ENCODE measurements at places on chromosomes 11 and 22.

DNA sequence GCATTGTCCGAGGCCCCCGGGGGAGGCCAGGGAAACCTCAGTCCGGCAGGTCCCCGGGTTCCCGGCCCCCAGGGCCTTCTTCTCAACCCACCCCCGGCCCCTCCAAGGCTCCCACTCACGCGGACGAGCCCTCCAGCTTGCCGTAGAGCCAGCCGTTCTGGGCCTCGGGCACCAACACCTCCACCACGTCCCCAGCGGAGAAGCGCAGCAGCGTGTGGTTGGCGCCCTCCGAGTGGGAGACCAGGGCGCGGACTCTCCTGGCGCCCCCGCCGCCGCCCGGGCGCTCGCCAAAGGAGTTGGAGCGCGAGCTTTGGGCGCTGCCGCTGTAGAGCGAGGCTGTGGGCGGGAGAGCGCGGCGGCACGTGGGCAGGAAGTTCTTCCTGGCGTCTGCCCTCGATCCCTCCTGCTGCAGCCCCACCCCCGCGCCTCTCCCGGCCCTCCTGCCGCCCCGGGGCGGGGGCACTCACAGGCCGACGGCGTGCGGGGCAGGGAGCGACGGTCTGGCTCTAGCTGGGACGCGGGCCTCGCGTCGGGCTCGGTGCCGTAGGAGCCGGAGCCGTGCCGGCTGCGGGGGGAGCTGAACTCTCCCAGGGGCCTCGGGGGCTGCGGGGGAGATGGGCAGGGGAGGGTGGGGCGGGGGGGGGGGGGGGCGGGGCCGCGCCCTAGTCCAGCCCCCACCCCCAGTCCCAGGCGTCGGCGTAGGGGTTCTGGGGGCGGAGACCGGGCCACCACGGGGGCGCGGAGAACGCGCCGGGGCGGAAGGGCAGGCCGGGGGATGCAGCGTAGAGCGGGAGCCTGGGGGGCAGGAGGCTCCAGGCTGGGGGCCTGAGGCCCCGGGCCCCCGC, 4.9 kb upstream of the SLC16A8 start:
- no peak for DNase-seq

DNA sequence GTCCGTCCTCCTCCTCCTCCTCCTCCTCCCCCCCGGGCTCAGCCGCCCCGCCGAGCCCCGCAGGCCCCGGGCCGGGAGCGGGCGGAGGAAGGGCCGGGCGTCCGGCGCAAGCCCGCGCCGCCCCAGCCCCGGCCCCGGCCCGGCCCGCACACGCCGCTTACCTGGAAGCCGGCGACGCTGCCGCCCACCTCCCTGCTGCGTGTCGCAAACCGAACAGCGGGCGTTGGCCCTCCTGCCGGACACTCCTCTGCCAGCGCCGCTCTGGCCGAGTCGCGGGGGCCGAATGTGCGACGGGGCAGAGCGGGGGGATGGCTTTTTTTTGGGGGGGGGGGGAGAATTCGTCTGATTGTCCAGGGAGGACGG, 1.1 kb downstream of the IGF2 start:
- DNase-seq: no peak

- DNase-seq: no peak
Measured at GRCh38 chr11:114964676-114965214, 286.4 kb downstream of the NXPE2 start.

DNA sequence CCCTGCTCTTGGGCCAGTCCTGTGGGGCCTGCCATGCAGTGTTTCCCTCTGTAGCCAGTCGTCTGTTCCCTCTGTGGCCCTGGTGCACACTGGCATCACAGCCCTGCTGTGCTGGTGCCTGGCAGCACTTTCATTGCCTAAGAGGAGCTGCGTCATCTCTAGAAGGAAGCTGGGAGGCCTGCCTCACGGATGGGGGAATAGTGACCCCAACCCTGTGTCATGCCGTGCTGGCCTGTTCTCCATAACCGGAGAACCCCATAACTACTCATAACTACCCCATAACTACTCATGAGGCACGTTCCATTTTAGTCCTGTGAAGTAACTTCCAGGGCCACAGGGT, 14.0 kb downstream of the RAB36 start:
- DNase-seq: no peak

- DNase-seq: peak; percentile 9
Measured at GRCh38 chr11:32052215-32052614, 38.7 kb upstream of the RCN1 start.

GRCh38 chr22:26779108-26779507, 121.7 kb downstream of the MIAT start:
- DNase-seq: no peak

GRCh38 chr11:126716456-126717083, 284.0 kb downstream of the KIRREL3 start:
- no peak for DNase-seq

DNA sequence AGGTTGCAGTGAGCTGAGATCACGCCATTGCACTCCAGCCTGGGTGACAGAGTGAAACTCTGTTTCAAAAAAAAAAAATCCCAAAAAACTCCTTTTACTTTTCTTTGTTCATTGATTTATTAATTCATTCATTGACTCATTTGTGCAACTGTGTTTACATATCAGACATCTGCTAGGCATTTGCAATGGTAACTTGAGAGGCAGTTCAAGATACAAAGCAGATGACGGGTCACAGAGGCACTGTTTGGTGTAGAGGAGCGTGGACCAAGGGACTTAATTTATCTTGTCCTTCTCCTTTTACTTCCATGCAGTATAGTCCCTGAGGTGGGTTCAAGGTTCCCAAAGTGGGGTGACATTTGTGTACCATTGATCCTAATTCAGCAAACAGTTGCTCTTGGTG, 71.4 kb downstream of the KIAA1671 start:
- DNase-seq: no peak

- no peak for DNase-seq
Measured at GRCh38 chr11:61274084-61274483, 21.0 kb downstream of the VWCE start.

GRCh38 chr11:973237-973636, 47.6 kb downstream of the AP2A2 start:
- no peak for DNase-seq

DNA sequence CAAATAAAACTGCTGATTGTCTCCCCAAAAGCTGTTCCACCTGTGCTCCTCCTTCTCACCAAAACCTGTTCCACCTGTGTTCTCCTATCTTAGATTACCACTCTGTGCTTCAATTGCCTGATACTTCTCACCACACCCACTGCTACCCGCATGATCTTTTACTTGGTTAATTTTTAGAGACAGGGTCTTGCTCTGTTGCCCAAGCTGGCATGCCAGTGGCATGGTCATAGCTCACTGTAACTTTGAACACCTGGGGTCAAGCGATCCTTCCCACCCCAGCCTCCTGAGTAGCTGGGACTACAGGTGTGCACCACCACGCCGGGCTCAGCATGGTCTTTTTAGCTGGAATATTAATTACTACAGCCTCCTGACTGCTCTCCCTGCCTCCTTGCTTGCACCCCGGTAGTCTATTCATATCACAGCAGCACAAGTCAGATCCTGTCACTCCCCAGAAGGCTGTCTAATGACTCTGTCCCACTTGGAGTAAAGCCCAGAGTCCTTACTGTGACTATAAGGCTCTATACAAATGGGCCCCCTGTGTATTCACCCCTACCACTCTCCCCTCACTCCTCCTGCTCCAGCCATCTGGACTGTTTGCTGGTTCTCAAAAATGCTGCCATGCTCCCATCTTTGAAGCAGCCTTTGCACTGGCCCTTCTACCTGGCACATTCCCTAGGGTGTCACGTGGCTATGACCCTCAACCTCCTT, 3.5 kb downstream of the C11orf91 start:
- no peak for DNase-seq

- DNase-seq: no peak
Measured at GRCh38 chr11:117953024-117953671, 23.9 kb upstream of the TMPRSS13 start.

DNA sequence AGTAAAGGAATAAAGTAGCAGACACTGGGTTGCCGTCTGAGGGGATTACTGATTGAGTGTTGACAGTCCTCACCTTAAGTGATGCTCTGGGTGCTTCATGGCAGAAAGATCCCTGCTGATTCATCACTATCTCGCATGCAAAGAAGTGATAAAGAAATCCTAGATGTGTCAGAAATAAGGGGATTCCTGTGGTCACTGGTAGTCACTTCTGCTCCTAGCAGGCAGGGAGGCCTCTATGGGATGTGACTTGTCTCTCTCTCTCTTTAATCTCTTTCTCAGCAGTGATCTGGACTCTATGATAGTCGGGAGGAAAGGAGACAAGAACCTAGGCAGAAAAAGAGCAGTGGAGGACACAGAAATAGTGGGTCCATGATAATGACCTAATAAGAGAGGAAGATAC, 30.9 kb upstream of the OR56A1 start:
- DNase-seq: no peak

DNA sequence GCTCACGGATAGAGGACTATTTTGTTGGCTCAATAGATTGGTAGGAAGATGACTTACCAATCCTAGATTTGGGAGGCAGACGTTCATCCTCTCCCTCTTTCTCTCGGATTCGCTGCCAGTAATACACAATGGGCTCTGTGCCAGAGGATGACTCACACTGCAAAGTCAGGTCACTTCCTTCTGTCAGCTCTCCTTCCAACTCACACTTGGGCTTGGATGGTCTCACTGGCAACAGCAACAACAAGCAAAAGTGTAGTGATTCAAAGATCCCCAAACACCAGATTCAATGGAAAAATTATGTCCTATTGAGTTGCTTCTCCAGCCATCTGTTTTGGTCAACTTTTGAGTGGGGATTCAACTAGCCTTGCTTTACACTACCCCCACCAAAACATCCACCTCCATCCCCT, 21.7 kb upstream of the HSPA8 start:
- peak; percentile 59 for DNase-seq

- DNase-seq: no peak
Measured at GRCh38 chr22:44586351-44586990, 88.4 kb upstream of the RTL6 start.
